Stimulated activated CD8-positive, alpha-beta memory T cell treated with anti-CD3 and anti-CD28 coated beads, Interleukin-4, amount 100 ng/mL, for 24 hours (primary cell): ENCODE measurements at places on chromosomes 1 and 21.

DNA sequence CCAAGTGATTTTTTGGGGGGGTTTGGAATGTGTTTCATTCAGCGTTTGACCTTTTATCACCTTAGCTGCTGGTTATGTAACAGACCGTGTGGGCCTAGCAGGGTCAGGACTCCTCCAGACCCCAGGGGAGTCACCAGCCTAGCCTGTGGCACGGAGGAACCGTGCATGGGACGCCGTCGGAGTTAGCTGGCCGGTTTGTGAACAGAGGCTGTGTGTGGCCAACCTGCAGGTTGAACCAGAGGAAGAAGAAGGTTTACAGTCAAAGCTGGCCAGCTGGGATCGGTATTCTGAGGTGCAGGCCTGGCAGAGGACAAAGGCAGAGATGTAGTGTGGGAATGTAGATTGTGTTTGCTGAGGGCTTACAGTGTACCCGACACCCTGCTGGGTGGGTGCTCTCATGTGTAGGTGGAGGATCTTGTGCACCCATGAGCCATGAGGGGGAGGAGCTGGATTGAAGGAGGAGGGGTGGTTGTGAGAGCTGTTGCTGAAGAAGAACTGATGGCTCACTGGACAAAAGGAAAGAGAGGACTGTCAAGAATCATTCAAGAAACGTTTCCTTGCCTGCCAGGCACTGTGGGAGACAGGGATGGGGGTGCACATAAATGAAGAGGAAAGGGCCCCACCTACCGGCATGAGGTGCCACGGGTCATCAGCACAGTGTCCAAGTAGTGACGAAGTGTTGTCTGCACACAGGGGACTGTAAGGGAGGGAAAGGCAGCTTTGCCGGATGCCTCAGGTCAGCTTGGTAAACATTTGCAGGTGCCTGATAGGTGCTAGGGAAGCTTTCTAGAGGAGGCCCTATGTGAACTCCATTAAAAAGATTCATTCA is 40.0 kb upstream of the PWP2 start:
- no peak for DNase-seq

- no peak for DNase-seq
Measured at GRCh38 chr21:36166705-36167104, 10.1 kb downstream of the DOP1B start.

DNA sequence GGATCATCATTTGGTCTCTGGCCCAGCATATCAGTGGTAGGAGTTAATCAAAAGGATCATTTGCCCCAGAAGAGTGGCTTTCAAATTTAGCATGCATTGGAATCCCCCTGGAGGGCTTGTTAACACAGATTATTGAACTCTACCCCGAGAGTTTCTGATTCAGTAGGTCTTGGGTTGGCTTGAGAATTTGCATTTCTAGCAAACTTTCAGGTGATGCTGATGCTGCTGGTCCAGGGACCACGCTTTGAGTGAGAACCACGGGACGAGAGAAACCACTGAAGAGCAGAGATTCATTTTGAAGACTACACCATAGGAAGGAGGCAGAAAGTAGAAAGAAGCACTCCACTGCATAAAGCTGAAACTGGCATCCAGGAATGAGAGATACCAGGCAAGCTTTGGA is 81.3 kb upstream of the DUSP10 start:
- no peak for DNase-seq

DNA sequence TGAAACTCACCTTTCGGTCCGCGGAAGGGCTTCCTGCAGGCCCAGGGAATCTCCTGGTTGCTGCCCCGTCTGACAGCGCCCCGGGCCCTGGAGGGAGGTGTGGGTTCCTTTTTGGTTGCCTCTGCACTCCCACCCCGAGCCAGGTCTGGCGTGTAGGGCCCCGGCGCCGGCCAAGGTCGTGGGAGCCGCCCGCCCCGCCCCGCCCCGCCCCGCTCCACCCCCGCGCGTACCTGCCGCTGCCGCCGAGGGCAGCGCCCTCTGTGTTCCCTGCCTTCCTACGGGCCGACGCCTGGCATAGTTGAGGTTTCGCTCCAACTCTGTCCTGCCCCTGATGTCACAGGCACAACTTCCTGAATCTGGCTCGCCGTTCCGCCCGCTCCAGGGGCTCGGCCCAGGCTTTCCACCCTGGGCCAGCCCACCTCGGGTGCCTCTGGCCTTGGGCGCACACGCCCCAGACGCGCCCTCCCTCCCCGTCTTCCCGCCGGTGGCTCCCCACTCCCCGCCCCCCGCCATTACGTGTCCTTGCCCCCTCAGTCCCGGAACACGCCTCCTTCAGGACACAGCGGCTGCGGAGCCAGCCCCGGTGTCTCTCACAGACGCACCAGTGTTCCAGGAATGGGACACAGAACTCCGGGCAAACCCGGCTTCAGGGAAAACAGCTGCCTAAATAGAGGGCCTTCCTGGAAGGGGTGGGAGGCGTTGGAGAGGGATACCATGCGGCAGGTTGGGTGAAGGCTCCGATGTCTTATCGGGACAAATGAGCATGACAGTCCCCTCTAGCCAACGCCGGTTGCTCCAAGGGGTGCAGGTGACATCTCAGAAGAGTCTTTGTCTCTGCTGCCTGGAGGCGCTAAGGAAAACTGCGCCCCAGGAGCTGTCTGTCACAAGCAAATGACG is at the start of gene KIAA0040:
Gene KIAA0040, minus strand, starts transcription at position 147 of the 897 bp plus-strand sequence. CDS start 31,763 bp downstream, outside the sequence.
- DNase-seq, result peak; percentile 72

- DNase-seq, result no peak
Measured at GRCh38 chr1:104593413-104594187, 843.9 kb downstream of the AMY1C start.

- DNase-seq, result no peak
Measured at GRCh38 chr1:2933431-2934155, 87.7 kb upstream of the ACTRT2 start.

GRCh38 chr21:43929217-43929971 is 64.4 kb downstream of the AGPAT3 start:
- no peak for DNase-seq

DNA sequence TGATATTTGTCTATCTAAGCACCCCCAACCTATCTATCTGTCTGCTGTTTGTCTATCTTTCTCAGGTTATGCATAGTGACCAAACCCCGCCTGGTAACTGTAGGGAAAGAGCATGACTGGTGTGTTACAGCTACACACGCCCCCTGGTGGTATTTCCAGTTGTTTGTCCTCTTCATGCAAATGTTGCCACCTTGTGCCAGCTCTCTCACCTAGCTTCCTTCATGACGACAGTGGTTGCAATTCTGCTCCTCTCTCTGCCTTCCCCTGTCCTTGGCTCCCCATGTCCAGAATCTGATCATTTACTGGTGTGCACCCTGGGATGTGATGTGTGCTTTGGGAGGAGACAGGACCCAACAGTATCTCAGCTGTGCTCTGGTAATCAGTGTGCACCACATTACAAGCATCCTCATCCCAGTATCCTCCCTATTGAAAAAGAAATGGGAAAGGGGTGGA is 8.1 kb upstream of the INKA2 start:
- DNase-seq, result peak; percentile 44

DNA sequence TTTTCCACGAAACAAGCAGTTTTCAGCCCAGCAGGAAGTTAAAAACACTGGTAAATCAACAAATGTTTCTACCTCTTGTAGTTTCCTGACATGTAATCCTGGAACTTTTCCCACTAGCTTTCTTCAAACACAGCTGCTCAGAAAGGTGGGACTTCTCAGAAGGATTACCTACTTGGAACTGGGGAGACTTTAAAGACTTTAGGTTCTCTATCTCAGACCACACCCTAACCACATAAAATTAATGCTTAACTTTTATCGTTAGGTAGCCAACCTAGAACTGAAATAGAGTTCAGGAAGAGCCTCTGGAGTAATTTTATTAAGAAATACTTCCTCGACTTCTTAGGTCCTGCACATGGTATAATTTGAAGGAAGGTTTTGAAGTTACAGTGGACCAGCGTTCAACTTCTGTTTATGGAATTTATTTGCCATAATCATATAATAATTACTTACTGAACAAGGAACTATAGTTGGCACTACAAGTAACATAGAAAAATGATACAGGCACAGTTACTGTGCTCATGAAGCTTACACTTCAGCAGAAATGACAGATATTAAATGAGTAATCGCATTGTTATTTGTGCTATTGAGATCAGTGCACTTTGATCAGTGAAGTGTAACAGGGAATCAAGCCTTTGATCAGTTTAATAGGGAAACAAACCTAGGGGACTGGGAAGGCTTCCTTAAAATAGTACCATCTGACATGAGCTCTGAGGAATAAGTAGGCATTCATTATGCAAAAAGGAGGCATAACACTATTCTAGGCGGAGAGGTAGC is at the start of gene BCL2L15:
Gene BCL2L15, minus strand, starts transcription at position 180 of the 774 bp plus-strand sequence. CDS start 206 bp downstream, outside the sequence.
- no peak for DNase-seq

DNA sequence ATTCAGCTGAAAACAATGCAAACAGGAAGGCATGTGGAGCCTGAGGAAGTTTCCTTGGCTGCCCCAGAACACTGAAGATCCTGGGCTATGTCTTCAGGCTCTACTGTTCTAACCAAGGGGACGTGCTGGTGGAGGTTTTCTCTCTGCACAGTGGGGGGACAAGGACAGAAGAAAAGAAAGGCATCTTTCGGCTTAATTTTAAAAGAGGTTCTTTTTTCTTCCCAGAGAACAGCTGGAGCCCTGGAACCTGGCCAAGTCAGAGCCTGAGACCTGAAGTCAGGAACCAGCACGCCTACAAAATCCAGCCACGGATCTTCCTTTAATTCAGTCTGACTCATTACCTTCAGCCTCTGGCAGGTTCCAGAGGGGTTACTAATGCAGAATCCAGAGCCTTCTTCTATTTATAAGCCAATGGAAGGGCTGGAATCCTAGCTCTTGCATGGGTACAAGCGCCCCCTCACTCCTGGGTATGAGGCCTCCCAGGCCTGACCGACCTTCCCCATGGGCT is 19.8 kb downstream of the CTNNBIP1 start:
- DNase-seq, result no peak

GRCh38 chr1:16038620-16038912 is 5.0 kb upstream of the CLCNKB start:
- DNase-seq, result no peak
